ENCODE measurements at places on chromosomes 1 and 21.

DNA sequence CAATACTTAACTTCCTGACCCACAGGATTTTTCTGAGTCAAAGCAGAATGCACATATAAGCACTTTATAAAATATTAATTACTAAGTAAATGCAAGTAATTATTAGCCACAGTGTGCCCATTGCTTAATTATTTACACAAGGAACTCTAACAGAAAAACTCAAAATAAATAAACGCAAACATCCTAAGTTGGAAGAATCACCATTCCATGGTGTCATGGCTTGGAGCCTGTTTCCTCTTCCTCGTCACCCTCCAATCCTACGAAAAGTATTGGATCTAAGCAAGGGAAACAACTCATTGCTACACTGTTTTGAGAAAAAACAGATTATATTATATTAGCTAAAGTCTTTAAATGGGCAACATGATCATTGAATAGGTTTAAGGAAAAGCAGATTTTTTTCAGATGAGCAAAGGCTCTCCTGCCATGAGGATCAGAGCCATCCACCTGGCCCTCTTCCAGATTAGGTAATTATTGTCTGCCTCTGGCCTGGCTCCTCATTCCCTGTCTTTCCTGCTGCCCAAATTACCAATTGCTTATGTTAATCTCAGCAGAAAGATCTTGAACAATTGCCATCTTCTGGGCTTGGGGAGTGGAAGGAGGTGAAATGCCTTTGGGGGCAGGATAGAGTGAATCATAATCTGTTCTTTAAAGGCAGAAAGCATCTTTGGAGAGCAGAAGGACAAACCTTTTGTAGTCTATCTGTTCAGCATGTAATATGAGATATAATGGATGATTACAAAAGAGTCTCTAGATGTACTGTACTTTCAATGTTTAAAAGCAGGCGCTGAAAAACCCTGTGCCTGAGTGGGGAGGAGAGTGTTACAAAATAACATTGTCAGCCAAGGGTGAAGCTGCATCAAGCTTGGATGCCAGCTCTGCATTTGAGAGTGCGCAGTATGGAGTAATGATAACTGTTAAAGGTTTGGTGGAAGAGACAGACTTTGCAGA lies 121.2 kb downstream of the DUSP10 start:
- DNase-seq: no peak

DNA sequence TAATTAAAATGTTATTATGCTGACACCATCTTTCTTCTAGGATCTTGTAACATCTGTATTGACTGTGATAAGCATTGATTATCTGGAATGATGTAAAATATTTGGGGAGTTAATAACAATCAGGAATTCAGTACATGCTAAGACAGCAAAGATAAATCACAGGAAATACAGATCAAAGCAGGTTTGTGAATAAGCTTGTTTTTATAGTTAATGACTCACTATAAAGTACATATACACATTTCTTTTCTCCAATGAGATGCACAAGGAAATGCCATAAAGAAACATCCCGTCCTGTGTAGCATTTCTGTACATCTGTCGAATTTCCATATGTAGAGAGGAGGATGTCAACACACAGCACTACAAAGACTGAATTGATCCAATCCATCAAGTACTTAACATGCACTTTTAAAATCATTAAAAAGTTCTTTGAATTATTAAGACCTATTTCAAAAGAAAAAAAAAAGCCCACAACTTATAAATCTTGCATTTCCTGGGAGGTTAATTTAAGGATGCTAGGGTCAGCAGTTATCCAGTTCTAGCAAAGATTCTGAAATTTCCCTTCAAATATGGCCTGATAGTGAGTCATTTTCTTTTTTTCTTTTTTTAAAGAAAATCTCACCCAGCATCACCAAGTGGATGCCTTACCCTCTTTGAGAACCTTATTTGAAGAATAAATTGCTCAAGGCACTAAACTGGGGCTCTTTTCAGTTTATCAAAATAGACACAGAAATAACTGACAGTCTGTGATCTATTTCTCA lies 243.2 kb upstream of the NR5A2 start:
- no peak for DNase-seq

DNA sequence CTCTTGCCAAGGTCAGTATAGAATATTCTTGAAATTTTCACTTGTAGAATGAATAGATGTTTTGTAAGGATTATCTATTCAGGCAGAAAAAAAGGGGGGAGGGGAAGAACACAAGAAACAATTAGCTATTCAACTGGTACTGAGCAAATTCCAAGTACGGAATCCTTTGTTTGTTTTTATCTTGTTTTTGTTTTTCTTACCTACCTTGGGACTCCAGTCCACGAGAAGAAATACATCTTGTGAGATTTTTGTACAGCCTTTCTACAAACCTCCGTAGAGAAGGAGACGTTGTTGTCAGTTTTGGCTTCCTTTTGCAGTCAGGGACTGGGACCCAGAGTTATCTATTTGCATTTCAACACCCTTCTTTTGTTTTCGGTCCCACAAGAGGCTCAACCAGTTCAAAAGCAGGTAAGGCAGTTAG lies 36.0 kb downstream of the ZNF281 start:
- DNase-seq: no peak

GRCh38 chr1:202645097-202645476 lies 65.2 kb downstream of the SYT2 start:
- no peak for DNase-seq

- no peak for DNase-seq
These were observed 76.6 kb downstream of the RNF220 start for GRCh38 chr1:44481701-44482100.

- no peak for DNase-seq
These were observed 11.3 kb upstream of the IL22RA1 start for GRCh38 chr1:24154215-24154614.

- DNase-seq: no peak
These were observed 19.3 kb upstream of the NPL start for GRCh38 chr1:182770232-182770631.

GRCh38 chr1:192884241-192884640 lies 75.4 kb downstream of the RGS2 start:
- DNase-seq: no peak

- DNase-seq: no peak
These were observed 93.0 kb downstream of the EVI5 start for GRCh38 chr1:92691925-92692324.

GRCh38 chr1:182935716-182936115 lies 17.2 kb downstream of the SHCBP1L start:
- no peak for DNase-seq

GRCh38 chr1:231814521-231814920 lies 187.9 kb downstream of the DISC1 start:
- no peak for DNase-seq

- no peak for DNase-seq
These were observed 32.9 kb upstream of the ITLN2 start for GRCh38 chr1:160987359-160988050.

- DNase-seq: no peak
These were observed 73.7 kb downstream of the PDE4B start for GRCh38 chr1:65866439-65866838.

DNA sequence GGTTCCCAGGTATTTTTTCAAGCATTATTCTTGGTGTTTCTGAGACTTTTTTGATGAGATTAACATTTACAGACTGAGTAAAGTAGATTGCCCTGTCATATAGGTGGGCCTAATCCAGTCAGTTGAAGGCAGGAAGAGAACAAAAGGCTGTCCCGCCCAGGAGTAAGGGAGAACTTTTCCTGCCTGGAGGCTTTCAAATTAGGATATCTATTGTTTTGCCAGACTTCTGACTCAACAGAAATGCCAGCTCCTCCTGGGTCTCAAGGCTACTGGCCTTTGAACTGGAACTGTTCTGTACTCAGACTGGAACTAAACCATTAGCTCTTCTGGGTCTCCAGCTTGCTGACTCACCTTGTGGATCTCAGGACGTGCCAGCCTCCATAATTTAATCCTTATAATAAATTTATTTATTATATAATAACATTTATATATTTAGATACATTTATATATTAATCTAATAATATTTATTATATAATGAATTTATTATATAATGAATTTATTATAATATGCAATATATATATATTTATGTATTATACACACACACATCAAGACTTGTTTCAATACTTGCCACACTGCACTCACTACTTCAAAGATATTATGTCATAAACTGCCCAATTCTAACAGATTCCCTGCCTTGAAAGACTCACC lies 510.8 kb upstream of the B3GALT2 start:
- no peak for DNase-seq

- DNase-seq: no peak
These were observed 20.8 kb downstream of the ELK4 start for GRCh38 chr1:205610901-205611466.

DNA sequence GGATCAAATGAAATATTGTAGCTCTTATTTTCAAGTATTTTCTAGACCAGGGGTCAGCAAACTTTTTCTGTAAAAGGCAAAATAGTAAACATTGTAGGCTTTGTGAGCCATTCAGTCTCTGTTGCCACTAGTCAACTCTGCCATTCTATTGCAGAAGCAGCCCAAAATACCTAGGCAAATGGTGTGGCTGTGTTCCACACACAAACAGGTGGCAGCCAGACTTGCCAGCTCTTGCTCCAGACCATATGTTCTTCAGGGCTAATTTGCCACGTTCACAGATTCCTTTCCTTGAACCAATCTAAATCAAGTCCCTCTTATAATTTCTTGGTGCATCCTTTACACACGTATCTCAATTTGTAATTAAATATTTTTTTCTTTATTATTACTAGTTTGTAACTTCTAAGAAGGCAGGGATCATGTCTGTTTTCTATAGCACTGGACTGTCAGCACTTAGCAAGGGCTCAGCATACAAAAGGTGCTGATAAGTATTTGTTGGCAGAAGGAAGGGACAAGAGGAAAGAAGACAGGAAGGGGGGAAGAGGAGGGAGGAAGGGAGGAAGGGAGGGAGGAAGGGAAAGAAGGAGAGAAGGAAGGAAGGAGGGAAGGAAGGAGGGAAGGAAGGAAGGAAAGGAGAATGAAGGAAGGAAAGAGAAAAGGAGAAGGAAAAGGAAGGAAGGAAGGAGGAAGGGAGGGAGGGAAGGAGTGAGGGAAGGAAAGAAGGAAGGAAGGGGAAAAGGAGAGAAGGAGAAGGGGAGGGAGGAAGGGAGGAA lies 106.5 kb upstream of the EDEM3 start:
- no peak for DNase-seq

GRCh38 chr1:150487763-150488115 lies 520 bp downstream of the TARS2 start:
- no peak for DNase-seq

DNA sequence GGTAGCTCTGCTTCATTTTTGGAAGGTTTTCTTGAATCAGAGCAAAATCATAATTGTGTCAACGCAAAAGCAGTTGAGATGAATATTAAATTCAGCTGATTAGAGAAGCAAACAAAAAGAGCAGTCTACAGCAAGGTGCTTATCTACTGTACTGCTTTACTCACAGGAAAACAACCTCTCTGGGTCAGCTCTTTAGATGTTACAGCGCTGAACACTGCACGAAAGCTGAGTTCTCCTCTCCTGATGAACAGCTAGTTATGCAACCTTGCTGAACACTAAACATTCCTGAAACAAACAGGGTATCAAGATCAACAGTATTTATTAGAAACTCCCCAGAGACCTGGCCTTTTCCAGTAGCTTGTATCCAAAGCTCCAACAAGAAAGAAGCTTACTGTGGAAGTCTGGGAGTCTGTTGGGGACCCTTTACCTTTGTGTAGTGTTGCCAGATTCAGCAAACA lies 41.3 kb downstream of the TBCE start:
- DNase-seq: no peak

DNA sequence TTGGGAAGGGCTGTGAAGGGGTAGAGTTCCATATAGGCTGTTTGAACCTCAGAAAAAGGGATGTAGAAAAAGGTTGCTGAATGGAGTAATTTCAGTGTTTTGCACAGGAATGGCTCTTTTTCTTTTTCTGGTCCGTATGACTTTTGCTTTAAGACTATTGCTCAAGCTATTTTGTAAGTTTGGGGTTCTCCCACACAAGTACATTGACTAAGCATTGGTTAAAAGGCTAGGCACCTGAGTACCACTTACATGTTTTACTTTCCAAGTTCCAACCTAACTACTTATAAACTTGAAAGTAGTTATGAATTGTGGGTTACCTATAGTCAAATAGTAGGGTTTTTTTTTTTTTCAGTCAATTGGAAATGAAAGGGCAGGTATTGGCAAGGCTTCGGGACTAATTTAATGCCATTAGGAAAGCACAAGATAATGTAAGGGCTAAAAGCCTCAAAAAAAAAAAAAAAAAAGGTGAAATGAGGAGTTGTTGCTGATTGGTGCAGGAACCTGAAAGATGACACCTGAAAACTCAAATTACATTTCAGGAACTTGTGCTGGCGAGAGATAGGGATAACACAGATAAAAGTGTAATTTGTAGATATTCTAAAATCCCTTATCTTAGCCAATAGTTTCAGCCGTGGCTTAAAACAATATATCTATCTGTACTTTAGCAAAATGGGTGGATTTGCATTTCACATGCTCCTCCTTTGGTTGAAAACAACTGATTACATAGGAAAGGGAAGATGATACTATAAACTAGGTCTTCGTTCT lies 209.5 kb downstream of the RPS6KC1 start:
- DNase-seq: no peak

DNA sequence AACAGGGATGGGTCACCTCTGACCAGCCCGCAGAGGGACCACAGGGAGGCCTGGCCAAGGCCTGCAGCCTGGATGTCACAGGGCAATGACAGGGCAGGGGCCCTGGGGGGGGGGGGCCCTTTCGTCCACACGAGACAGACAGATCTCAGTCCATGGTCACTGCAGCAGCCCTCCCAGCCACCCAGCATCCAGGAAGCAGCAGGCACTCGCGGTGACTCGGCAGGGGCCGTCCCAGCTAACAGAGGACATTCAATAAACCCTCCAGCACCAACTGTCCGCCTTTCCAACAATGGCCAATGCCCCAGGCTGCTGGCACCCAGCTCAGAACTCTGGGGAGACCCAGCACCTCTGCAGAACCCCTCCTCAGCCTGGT lies 32.9 kb downstream of the MEGF6 start:
- no peak for DNase-seq

DNA sequence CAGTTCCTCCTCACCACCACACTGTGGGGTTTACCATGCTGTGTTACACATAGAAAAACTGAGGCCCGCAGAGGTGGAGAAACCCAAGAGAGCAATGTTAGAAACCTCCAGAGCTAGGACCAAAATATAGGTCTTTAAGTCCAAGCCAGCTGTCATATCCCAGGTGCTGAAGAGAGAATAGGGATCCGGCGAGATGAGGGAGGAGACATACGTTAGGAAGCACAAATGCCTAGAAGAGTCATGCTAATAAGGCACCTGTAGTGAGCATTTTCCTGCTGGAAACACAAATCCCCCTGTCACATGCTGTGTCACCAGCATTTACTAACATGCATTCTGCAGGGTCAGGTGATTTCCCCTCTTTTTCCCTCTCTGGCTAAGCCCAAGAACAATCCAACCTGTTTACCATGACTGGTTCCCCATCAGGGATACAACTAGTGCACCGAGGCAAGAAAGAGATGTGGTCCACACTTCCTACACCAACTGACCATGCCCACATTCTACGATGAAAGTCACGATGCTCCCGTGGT lies 168.6 kb upstream of the CAMK1G start:
- DNase-seq: no peak

DNA sequence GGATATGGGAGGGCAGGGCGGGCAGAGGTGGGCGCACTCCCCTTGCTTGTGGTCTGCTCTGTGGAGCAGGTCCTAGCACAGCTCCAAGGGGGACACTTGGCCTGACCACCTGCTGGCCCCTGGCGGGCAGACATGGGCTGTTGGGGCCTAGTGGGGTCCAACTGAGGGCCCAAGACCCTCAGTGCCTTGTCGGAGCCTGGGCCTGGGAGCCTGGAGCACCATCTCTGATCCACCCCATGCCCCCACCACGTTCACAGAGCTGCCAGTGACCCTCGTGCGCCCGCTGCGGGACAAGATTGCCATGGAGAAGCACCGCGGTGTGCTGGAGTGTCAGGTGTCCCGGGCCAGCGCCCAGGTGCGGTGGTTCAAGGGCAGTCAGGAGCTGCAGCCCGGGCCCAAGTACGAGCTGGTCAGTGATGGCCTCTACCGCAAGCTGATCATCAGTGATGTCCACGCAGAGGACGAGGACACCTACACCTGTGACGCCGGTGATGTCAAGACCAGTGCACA lies 70.6 kb downstream of the OBSCN start:
- no peak for DNase-seq

Measured in hepatic stellate cell (primary cell).